Stimulated activated CD8-positive, alpha-beta memory T cell treated with anti-CD3 and anti-CD28 coated beads, Interleukin-15, amount 100 ng/mL, for 4 hours (primary cell): ENCODE measurements at places on chromosomes 1 and 21.

DNA sequence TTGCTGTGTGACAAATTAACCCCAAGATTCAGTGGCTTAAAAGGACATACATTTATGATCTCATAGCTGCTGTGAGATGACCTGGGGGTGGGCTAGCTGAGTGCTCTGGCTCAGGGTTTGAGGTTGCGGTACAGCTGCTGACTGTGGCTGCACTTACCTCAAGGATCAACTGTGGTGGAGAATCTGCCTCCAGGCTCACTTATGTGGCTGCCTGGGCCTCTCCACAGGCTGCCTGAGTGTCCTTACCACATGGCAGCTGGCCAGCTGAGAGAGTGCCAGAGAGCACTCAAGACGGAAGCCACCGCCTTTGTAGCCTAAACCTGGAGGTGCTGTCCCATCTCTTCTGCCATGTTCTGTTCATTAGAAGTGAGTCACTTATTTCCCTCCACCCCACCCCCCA is 5.7 kb downstream of the LRRC71 start:
- no peak for DNase-seq

GRCh38 chr1:241860922-241861321 is 12.9 kb downstream of the EXO1 start:
- no peak for DNase-seq

DNA sequence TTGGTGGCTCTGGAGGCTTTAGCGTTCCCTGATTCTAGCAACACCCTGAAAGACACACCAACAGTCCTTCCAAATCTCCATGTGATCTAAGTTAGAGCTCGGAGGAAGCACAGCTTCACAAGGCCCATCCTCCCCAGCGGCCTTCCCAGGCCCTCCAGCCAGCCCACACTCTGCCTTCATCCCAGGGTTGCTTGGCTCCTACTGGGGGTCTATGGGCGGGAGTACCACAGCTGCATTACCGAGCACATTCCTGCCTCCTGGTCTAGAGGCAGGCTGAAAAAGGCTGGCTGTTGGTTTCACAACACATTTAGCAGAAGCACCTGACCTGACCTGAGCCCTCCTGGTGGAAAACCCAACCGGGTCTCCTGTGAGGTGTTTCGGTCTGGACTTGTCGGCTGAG is 54.7 kb upstream of the TRIM67 start:
- DNase-seq = no peak

GRCh38 chr1:94215955-94216354 is 21.4 kb downstream of the ARHGAP29 start:
- no peak for DNase-seq

DNA sequence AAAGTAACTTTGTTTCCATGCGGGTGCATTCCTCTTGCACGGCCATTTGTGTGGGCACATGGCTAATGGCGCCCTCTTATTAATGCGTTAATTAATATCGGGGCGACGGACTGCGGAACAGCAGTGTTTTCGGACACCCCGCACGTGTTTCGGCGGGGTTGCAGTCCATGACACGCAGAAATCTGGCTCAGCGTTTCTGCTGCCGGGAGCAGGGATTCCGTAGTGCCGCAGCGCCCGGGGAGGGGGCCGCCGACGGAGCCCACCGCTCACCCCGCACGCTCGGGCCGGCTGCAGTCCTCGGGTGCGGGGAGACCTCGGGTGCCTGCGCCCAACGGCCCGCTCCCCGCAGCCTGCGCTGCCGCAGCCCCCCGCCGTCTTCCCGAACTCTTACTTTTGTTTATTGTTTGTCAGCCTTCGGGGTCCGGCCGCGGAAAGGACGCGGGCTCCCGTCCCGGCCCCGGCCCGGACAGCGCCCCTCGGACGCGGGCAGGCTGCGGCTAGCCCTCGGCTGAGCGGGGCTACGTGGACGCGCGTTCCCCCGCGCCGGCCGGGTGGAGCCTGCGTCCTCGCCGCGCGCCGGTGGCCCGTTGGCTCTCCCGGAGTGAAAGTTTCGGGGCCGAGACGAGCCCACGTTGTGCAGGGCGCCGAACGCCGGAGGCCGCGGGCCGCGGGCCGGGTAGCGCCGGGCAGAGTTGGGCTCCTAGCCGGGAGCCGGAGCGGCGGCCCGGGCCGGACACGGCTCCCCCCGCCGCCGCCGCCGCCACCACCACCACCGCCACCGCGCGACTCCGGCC is 849 bp downstream of the NFIA start:
- no peak for DNase-seq

GRCh38 chr1:24048205-24048869 is 63.6 kb downstream of the MYOM3 start:
- no peak for DNase-seq

- no peak for DNase-seq
These were observed 40.2 kb downstream of the DPT start for GRCh38 chr1:168688644-168689326.

- no peak for DNase-seq
These were observed 691 bp downstream of the RIMS3 start for GRCh38 chr1:40664791-40665190.

GRCh38 chr21:23950344-23950743 is 1656.9 kb downstream of the MRPL39 start:
- DNase-seq = no peak

- no peak for DNase-seq
These were observed 47.5 kb downstream of the YARS1 start for GRCh38 chr1:32769524-32770220.

DNA sequence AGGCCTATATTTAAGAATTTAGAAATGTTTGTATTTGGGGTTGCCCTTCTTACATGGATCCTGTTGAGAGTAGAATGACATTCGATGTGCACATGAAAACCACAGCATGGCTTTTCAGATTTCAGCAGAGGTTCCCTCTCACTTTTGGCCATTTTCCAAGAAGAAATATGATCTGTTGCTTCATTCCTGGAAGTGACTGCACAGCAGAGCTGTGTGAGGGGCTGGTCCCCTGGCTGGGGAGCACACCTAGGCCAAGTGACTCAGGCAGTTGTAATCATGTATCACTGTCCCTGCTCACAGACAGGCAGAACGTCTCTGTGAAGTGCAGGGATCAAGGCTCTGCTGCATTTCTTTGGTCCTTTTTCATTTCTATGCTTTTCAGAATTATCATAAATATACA is 32.3 kb downstream of the AGT start:
- no peak for DNase-seq

DNA sequence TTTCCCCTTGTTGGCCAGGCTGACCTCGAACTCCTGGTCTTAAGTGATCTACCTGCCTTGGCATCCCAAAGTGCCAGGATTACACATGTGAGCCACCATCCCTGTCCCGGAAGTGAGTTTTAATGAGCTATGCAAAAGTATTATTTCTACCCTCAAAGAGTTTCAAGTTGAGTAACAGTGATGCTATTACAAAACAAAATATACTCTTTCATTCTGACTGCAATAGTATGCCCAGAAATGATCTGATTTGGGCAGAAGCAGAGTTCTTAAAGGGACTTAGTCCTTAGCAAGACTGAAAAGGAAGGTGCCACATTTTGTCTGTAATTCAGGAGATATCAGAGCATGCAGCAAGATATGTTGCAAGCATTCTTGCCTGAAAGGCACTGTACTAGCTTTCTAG is 375.4 kb downstream of the NUF2 start:
- no peak for DNase-seq

DNA sequence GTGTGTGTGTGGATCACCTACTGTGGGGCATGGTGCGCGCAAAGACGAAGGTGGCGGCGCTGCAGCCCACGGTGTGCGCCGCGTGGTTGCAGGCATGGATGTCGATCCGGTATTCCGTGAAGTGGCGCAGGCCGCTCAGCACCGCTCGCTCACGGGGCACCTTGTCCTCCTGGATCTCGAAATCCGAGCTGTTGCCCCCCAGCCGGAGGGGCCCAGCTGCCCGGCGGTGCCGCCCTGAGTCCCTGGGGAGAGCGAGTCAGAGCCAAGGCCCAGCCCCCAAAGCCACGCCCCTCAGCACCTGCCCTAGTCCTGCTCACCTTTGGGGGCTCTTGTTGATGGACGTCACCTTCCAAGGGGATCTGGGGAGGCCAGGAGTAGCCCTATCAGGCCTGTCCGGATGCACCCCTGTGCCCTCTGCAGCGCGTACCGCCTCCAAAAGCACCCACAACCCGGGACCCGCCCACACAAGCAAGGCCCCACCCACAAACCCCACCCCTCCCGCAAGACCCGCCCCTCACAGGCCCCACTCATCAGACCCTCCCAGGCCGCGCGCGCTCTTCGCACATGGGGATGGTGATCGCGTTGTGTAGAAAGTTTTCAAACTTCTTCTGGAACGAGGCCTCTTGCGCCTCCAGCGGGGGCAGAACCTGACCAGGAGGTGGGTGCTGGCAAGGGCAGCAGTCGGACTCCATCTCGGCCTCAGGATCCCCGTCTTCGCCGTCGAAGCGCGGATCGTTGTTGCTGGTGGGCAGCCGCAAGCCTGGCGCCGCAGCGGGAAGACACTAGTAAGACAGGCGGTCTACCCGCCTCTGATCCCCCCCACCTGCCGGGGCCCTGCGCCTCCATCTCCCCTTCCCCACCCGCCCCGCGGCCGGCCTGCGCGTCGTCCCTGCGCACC is 13.6 kb downstream of the INSRR start:
- no peak for DNase-seq

- no peak for DNase-seq
These were observed 16.5 kb downstream of the CTSS start for GRCh38 chr1:150748878-150749719.

GRCh38 chr1:20178634-20179370 is 7.1 kb upstream of the UBXN10 start:
- no peak for DNase-seq

DNA sequence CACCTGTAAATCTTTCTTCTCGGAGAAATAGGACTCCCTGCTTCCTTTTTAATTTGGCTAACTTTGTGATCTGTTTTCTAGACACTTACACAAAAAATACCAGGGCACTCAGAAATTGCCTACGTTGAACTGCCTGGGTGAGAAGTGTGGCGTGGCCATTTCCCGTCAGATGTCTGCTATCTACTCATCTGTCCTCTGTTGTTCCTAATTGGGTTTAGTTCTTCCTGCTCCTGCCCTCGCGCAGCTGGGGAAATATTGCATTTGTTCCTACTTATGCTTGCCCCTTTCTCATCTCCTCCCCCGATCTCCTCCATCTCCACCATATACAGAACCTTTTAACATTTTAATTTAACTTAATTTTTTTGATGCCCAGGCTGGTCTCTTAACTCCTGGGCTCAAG is 55.1 kb downstream of the CD58 start:
- DNase-seq = no peak

GRCh38 chr1:23088027-23088426 is 68.8 kb downstream of the KDM1A start:
- DNase-seq = no peak

DNA sequence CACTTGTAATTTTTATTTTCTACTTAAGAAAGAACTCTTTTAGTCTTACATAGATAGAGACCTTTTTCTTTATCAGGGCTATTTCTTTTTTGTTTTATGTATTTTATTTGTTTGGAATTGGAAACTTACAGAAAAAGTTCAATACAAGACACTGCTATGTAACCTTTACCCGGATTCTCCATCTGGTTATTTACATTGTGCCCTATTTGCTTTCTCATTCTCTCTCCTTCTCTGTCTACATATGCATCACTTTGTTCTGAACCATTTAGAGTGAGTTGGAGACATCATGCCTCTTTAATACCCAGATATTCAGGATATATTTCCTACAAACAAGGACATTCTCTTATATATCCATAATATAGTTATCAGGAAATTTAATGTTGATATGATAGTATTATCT is 18.3 kb downstream of the AXDND1 start:
- no peak for DNase-seq

- DNase-seq = no peak
These were observed 854.4 kb downstream of the LTN1 start for GRCh38 chr21:28138272-28138671.

GRCh38 chr1:116710420-116711262 is 43.1 kb upstream of the IGSF3 start:
- DNase-seq = no peak

DNA sequence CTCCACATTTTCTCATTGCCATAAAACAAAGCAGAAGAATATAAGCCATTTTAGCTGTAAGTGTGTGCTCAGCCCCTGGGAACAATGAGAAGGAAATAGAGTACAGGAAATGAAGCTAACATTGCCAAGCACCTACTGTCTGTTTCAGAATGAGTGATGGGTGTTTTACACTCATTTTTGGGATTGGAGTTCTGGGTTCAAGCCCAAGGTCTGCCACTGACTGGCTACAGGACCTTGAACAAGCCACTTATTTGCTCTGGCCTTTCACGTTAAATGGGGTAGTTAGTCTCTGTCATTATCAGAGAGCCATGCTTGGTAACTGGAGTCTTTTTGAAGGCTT is 80.7 kb upstream of the KAZN start:
- no peak for DNase-seq

DNA sequence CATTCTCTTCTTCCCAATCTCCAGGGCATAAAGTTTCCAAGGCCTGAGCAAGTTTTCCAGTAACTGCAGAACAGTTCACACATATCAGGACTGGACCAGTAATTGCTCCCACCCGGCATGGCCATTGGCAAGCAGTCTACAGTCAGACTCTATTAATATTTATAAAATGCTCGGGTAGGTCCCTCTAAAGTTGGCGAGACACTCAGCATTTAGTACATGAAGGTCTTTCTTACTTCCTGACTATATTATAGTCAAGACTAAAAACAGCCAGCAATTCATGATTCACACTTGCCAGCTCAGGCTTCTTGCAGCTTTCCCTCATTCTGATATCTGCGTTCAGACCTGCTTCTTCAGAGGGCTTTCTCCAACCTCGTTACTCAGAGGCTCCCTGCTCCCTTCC is 25.4 kb downstream of the GADD45A start:
- DNase-seq = no peak

- no peak for DNase-seq
These were observed 142.8 kb downstream of the ETS2 start for GRCh38 chr21:38948377-38949069.

- DNase-seq = no peak
These were observed 36.0 kb downstream of the CNIH4 start for GRCh38 chr1:224392411-224393249.

DNA sequence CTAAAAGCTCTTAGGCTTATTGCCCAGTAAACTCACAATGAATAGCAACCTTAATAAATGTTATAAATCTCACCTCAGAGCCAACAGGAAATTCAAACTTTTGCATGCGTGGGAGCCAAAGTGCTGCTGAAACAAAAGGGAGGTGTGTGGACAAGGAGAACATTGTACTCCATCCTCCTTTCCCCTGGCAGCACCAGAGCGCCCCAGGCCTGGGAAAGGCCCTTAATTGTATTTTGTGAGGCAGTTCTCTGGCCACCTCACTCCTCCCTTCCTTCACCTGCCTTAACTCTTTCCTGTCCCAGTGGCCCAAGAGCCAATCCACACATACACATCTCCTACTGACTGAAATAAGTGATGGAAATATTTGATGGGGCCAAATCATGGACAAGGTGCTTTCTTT is 648.5 kb downstream of the LMO4 start:
- DNase-seq = no peak

GRCh38 chr1:1170215-1171091 is 3.2 kb upstream of the TTLL10 start:
- no peak for DNase-seq
